ENCODE measurements at places on chromosomes 6 and 20.

GRCh38 chr20:57754190-57754589, 44.4 kb upstream of the PMEPA1 start:
- DNase-seq, result no peak

GRCh38 chr6:15505463-15505918, 157.3 kb downstream of the DTNBP1 start:
- DNase-seq, result no peak

- DNase-seq, result no peak
Measured at GRCh38 chr6:167781066-167781767, 45.5 kb upstream of the AFDN start.

GRCh38 chr20:36210436-36211021, 25.7 kb upstream of the AAR2 start:
- DNase-seq, result no peak

GRCh38 chr6:81748994-81749393, 3.5 kb downstream of the TENT5A start:
- DNase-seq, result no peak

DNA sequence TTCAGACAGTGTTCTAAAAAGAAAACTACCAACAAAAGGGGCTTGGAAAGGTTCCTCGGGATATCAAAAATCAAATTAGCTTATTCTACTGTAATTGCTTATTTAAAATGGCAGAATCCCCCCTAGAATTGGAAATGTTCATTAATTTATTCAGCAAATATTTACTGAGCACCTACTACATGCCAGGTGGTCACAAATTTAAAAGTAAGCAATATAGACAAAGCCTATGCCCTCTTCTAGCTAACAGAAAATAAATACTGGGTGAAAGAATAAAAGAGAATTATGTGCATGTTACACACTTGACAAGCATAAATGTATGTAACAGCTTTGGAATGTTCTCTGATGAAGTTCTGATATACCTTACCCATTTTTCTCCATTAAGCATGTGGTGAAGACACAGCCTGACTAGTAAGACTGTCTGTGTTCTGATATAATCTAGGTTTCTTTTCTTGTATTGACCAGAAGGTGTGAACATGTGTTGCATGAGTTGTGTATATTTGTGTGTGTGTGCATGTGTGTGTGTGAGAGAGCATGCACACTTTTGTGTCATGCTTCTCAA, 606.7 kb upstream of the CITED2 start:
- no peak for DNase-seq

- no peak for DNase-seq
Measured at GRCh38 chr6:85866758-85867401, 224.2 kb upstream of the SYNCRIP start.

DNA sequence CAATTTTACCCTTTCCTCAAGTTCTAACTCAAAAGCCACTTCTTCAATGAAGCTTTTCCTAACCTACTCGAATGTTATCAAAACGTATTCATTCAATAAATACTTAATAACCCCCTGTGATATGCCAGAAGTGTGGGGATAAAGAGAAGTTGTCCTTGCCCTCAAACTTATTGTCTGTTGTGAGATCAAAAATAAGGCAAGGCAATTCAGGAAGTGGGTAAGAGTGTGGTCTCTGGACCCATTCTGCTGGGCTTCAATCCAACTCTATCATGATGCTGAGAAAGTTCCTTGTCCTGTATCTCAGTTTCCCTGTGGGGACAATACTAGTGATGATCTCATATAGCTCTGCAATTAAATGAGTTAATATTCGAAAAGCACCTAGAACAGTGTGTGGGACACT, 92.8 kb downstream of the PRDM1 start:
- no peak for DNase-seq

- DNase-seq, result no peak
Measured at GRCh38 chr6:39128106-39128505, 13.1 kb upstream of the SAYSD1 start.

DNA sequence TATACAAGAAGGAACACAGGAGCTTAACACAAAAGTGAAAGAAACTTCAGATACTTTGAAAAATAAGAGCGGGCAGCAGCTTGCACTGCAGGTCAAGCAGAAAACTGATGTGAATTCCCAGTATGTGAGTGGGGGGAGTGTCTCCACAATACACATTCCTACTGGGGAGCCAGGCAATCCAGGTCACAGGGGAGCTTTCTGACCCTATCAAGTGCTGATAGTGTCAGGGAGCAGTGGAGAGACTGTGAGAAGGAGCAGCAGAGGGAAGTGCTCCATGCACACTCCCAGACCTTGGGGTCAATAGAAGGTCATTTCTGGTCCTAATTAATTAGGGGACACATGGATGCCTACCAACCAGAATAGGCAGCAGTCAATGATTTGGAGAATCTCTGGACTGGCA, 59.4 kb downstream of the PDSS2 start:
- no peak for DNase-seq

DNA sequence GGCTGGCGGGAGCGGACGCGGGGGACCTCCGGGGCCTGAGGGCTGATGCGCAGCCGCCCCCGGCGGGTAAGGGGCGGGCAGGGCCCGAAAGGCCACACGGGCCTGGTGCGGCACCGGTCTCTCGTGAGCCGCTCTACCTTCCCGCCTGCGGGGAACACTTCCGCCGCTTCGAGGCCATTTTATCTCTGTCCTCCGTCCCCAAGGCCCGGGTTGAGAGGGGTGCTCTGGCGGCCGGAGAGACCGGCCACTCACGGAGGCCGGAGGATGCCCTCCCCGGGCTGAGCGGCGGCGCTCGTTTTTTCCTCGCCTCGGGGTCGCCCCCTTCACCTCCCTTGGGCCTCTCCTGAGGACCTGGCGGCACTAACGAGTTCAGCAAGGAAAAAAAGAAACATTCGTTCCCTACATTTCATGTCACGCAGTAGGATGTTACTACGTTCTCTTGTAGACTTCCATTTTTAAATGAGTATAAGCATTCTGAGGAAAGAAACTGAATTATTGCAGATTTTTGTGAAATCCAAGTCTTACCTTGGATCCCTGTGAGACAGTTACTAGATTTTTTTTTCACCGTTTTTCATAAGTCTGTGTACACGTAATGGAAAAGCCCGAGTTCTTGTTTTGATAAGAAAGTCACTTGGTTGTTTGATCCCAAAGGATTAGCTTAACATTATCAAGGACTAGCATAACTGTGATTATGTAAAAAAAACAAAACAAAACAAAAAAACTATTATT, 575 bp downstream of the WTAP start:
- peak; percentile 45 for DNase-seq

GRCh38 chr6:100633096-100633777, 168.5 kb upstream of the SIM1 start:
- peak; percentile 63 for DNase-seq

DNA sequence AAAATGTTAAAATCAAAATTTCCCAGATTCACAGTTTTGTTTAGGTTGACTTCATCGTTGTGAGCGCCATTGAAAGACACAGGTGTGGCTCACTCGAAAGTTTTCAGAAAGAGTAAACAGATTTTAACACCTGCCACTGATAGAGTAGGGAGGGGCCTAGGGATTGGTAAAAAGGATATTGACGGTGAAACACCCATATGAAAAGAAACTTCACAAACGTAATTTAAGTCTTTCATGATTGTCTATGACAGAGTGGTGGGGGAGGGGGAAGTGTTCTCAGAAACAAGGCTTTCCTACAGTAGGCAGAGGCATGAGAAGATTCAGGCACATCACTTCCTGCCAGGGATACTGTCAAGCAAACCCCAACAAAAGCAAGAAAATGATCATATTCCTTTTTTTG, 101.4 kb downstream of the PERP start:
- no peak for DNase-seq

Measured in AG08395 (cell line).